Stimulated activated CD4-positive, alpha-beta T cell treated with anti-CD3 and anti-CD28 coated beads, Interleukin-2, amount 100 ng/mL, for 4 hours (primary cell): ENCODE measurements at places on chromosomes 4 and X.

- no peak for DNase-seq
Observed at GRCh38 chr4:41594432-41594831, 56.5 kb downstream of the LIMCH1 start.

GRCh38 chr4:100986360-100986868 is 360.9 kb downstream of the PPP3CA start:
- no peak for DNase-seq

DNA sequence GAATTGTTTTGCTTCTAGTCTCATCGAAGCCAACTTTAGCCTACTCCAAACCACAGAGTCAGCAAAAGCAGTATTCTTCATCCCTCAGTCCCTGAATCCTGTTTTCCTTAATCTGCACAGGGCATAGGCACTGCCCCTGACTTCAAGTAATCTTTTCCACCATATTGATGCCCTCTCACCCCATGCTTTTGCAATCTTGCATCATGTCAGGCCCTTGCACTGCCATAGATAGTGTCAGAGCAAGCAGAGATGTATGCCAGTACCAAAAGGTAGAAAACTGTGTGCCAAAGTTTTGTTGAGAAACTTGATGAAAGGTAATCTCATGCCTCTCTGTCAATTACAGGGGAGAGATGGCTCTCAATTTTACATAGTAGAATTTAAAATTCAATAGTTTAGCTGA is 131.1 kb downstream of the CFAP299 start:
- no peak for DNase-seq

- DNase-seq: no peak
Observed at GRCh38 chr4:28391877-28392276, 1531.2 kb downstream of the STIM2 start.

- no peak for DNase-seq
Observed at GRCh38 chrX:28491322-28491721, 95.9 kb upstream of the IL1RAPL1 start.

DNA sequence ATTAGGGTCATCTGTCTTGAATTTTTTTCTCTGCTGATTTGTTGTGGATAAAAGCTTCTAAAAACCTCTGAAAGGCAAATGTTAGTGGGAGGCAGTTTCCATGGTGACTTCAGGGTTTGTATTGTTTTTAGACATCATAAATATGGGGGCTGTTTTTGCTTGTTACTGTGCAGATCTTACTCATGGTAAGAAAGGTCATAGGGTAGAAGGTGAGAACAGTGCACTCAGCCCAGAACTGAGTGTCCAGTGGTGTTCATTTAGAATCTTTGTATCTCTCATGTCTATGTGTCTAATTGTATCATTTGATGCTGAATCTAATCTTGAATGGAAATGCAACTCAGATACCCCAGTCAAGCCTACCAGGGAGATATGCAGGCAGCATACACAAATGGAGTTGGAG is 609.8 kb downstream of the ZNF674 start:
- DNase-seq: no peak

DNA sequence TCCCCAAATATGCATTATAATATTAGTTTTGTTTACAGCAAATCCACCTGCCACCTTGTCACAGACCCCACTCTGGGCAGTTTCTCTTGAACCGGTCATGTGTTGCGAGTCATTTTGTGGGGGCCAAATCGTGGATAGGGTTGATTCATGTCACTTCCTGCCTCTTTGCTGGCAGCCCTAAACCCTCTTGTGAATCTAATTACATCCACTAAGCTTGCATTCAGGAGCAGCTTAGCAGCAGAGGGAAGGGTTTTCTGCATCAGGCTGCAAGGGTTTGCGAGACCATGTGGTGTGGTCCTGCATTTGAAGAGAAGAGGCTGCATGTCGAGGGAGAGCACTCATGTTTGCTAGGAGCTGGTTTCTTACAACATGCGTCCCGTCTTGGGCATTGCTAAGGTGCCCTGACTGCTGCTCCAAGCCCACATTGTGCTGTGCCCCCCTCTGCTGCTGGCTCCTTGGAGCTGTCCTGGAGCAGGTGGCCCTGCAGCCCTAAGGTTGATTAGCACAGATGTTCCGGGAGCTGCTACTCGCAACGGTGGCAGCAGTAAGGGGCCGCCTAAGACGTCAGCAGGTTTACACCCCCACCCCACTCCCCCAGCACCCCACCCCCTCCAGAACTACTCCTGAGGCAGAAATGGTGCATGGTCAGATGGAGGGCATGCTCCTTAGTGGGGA is 88.9 kb upstream of the CLDN34 start:
- no peak for DNase-seq

DNA sequence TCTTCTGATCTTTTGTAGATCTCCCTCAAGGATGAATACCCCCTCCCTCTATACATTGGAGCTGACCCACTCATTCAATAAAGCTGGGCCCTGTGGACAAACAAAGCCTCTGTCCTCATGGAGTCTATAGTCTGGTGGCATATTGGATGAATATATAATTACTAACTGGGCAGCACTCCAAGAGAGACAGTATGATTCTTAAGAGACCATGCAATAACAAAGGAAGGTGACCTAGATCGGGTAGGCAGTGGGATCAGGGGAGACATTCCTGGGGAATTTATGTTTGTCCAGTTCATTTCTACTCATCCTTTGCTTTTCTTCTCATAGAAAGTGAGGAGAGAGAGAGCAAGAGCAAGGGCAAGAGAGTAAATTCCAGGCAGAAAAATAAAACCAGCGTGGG is 23.5 kb upstream of the CXCL13 start:
- no peak for DNase-seq

GRCh38 chrX:152912106-152912505 is 14.2 kb downstream of the ZNF185 start:
- DNase-seq: no peak

DNA sequence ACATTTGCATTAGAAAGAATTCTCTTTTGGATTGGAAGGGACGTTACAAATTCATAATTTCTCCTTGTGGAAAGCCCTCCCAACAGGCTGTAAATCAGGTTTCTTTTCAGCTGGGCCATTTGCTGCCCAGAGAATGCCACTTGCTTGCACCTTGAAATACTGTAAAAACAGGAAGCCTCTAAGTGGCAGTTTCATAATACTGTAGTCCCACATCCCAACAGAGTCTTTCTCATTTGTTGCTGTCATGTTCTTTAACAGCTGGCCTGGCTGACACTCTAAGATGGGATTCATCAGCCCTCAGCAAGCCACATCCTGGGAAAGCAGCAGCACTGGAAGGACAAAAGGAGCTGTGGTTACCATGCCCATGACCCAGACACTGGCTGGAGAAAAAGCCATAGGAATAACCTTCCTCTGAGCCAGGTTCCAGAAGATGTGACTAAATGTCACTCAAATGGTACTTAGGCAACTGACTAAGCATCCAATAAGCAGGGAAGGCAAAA is 221.9 kb upstream of the MBNL3 start:
- no peak for DNase-seq

- DNase-seq: no peak
Observed at GRCh38 chr4:17664755-17665154, 50.3 kb downstream of the MED28 start.

- no peak for DNase-seq
Observed at GRCh38 chr4:54609310-54609709, 48.4 kb upstream of the KIT start.

- DNase-seq: no peak
Observed at GRCh38 chr4:123327346-123327745, 69.2 kb upstream of the SPRY1 start.

DNA sequence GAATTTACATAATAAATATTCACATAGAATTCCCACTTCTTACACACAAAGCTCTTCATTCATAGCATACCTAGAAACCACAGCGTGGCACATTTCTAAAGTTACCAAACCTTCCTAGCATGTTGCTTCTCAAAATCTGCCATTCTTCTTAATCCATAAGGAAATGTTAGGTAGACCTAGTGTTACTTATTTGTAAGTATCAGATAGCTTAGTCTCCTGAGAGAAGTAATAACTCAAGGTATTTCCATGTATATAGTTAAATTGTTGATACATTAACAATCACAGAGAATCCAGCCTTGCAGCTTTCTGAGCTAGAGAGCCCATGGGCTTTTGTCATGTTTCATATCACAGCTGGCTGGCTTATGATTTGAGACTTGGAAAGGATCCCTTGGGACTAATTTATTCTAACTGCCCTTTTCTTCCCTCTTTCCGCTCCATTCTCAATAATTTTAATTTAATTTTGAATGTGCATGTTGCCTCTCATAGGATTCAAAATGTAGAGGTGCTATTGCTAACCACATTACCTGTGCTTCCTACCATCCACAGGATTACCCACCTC is 17.6 kb downstream of the SH3RF1 start:
- no peak for DNase-seq

- DNase-seq: no peak
Observed at GRCh38 chr4:49032440-49033161, 46.5 kb downstream of the CWH43 start.

DNA sequence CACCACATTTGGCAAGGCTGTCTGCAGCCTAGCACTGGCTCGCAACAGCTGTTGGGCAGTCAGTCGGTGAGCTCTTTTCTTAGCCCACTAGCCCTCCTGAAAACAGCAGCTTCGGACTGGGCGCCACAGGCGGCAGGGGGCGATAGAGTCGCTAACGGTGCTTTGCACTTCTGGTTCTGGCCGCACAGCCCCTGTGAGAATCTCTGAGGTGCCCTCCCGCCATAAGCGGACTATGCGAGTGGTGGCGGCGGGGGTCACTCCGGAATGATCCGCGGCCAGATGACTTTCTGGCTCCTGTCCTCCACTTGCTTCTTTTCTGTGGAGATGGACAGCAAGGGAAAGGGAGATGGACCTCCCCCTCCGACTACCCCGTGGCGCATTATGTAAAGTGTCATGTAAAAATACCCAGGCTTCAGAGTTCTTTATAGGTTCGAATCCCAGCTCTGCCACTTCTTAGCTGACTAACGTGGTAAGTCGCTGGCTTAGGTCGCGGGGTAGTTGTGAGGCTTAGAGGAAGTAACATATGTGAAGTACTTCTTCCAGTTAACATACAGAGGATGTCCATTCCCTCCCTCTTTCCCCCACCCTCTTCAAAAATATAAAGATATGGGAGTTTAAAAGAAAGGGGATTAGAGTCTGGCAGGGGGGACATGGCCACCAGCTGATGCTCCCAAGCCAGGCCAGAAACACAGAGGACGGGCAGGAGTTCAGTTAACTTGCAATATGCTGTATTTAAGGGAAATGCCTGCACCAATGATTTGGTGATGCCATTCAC is 11.0 kb downstream of the ARHGAP36 start:
- DNase-seq: no peak

GRCh38 chr4:116438981-116439729 is 646.2 kb downstream of the TRAM1L1 start:
- DNase-seq: no peak

- DNase-seq: no peak
Observed at GRCh38 chr4:132818091-132818490, 331.0 kb upstream of the PCDH10 start.

- no peak for DNase-seq
Observed at GRCh38 chr4:109408711-109409110, 24.9 kb upstream of the SEC24B start.

DNA sequence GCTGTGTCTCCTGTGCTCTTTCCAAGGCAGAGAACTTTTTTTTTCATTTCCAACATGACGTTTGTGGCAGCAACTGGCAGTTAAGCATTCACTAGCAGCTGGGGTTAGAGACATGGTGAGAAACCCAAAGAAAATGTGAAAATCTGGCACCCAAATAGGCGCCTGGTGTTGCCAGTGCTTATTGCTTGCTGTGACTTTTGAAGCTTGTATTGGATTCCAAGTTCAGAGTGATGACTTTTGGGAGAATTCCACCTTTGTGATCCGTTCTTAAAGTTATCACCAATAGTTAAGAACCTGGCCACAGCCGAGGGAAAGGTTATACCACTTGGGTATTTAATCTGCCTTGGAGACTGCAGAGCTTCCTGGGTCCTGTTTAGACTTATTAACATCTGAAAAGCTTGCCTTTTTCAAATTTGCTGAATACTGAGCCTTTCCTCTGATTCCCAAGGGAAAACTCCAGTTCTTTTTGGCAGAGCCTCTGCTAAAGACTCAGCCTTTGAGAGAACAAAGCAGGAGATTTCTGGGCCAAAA is 101.0 kb downstream of the OPHN1 start:
- no peak for DNase-seq

DNA sequence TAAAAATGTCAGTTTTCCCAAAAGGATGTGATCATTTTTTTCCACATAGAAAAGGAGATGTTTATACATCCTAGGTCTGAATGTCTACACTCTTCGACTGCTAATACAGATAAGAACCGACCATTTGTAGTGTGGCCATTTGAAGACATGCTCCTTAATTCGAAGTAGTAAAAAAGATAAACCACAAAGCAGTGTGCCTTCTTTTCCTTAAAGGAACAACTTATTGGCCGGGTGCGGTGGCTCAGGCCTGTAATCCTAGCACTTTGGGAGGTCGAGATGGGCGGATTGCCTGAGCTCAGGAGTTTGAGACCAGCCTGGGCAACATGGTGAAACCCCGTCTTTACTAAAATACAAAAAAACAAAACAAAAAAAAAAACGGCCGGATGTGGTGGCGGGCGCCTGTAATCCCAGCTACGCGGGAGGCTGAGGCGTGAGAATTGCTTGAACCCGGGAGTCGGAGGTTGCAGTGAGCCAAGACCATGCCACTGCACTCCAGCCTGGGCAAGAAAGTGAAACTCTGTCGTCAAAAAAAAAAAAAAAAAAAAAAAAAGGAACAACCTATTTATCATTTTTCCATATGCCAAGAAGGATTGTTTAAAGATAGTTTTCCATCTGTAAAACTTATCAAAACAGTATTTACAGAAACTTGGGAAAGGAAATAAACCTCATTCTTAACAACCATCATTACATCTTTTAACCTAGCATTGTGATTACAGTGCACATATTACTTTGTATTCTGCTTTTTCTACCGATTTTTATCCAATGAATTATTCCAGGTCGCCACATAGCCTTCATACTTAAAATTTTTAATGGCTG is 2.6 kb downstream of the INTS6L start:
- no peak for DNase-seq

DNA sequence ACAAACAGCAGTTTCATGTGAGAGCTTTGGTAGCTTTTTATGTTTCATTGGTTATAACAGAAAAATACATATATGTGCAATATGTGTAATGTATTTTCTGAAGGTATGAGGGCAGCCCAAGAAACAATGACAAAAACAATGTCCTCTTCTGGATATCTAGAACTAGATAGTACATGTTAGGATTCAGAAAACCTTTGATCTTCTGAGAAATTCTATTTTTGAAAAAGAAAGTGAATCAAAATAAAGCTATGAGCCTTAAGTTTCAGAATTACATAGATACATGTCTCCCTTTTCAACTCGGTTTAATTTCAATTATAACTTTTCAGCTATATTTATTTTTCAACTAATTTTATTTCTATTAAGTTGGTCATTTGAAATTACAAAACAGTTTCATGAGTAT is 131.9 kb downstream of the REELD1 start:
- no peak for DNase-seq

DNA sequence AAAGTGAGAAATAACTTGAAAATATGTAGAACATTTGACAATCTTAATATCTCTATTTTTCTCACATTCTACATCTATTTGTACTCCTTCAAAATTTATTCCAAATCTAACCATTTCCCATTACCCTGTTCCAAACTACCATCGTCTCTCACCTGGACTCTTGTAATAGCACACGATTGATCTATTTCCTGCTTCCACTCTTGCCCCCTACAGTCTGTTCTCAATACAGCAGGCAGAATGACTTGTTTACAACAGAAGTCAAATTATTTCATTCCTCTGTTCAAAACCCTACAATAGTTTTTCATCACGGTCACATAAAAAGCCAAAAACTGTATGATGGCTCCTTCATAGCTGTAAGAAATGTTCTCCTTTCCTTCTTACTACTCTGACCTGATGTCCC is 21.1 kb upstream of the LUZP4 start:
- no peak for DNase-seq

- no peak for DNase-seq
Observed at GRCh38 chrX:123743312-123743711, 10.5 kb upstream of the THOC2 start.

- DNase-seq: no peak
Observed at GRCh38 chr4:185624259-185624589, 88.9 kb upstream of the PDLIM3 start.
